ENCODE measurements at places on chromosomes 13 and 19. TPM values are rescaled to one million over a fixed set of nuclear protein-coding genes. Genes with fewer than 3 reads are reported as not detected.

Gene RAX2
- total RNA-seq, result not detected

Gene LRRC25
- total RNA-seq, result 87.5 TPM

DNA sequence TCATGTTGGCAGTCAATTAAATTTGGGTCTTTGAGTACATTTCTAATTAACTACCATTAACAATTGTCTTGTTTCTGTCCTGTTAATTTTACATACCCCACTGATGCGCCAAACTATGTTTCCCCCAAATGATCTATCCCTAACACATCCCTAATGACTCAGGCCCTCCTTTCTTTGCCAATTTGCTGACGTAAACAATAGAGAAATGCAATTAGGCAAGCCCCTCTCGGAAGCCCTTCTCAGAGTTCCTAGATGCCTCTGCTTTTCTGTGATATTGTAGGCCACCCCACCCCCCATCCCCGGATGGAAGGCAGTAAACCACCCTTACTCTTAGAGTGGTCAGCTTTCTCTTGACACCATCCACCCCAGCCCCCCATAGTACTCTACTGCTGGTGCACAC is 74.2 kb downstream of the FLT1 start:
- no peak overlapping the region for H3K27ac ChIP-seq
- DNase-seq, result no peak
- no peaks in the 10 kb centered on the region for H3K27me3 ChIP-seq
- peaks cover 25% of the 10 kb centered on the region for H3K4me1 ChIP-seq
- H3K36me3 ChIP-seq, result no peaks in the 10 kb centered on the region
- H3K4me3 ChIP-seq, result no peak overlapping the region

Gene ZFR2
- total RNA-seq, result 0.92 TPM

- H3K4me3 ChIP-seq, result no peak overlapping the region
- no peak for DNase-seq
- no peak overlapping the region for H3K27ac ChIP-seq
- H3K4me1 ChIP-seq, result peaks cover 27% of the 10 kb centered on the region
Observed at GRCh38 chr19:15422296-15423075, 3.7 kb upstream of the AKAP8L start.

Gene TUBA3C
- not detected for total RNA-seq

GRCh38 chr19:57305056-57305455 is 15.2 kb upstream of the ZNF543 start:
- no peaks in the 10 kb centered on the region for H3K4me1 ChIP-seq
- H3K27ac ChIP-seq, result no peak overlapping the region
- no peak for DNase-seq
- no peak overlapping the region for H3K4me3 ChIP-seq

Gene ZNF587
- total RNA-seq, result 39.5 TPM

DNA sequence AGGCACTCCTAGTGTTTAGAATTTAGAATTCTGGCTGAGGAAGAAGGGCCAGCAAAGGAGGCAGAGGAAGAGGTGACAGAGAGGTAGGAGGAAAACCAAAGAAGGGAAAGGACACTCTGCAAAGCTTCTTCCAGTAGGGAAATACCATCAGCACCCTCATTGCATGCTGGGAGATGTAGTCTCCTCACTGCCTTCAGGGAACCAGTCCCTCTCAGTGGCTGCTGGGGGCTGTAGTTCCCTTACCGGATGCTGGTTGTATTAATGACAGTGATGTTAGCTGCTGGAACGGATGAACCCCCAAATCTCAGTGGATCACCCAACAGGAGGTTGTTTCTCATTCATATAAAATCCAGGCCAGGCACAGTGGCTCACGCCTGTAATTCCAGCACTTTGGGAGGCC is 10.1 kb downstream of the GRIN2D start:
- H3K4me3 ChIP-seq, result no peak overlapping the region
- H3K4me1 ChIP-seq, result peaks cover 26% of the 10 kb centered on the region
- no peaks in the 10 kb centered on the region for H3K36me3 ChIP-seq
- peaks cover 9% of the 10 kb centered on the region for H3K27me3 ChIP-seq

GRCh38 chr13:27450921-27451471 is 632 bp upstream of the MTIF3 start:
- H3K36me3 ChIP-seq, result no peaks in the 10 kb centered on the region
- peak overlapping the region; percentile 100 for H3K27ac ChIP-seq
- peak; percentile 92 for DNase-seq
- H3K4me1 ChIP-seq, result peaks cover 65% of the 10 kb centered on the region

Gene NCLN
- total RNA-seq, result 57.5 TPM

DNA sequence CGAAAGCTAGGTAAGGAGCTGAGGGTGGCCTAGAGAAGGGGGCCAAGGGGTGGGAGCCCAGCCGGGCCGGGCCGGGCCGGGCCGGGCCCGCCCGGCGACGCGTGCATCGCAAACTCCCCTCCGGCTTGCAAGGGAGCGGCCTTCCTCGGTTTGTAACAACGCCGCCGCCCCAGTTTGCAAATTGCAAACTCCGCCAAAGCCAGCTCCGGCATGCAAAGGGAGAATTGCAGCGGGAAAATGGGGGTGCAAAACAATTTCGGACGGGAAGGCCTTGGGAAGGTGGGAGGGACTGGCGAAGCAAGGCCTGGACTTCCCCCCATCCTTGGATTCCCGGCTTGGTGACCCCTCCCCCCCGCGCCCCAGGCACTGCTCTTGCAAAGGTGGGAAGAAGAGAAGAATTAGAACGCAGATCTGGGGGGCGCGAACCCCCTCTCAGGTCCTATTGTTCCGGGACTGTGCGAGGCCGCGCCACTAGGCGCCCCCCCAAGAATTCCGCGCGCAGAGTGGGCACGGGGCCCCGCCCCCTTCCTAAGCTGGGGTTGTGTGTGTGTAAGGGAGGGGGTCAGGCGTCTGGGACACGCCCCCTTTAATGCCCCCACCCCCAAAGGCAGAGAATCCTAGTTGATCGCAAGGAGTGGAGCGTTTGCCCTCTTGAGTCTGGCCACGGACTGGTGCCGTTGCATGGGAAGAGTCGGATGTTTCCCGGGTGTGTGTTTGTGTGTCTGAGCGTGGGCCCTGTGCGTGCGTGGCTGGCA is 926 bp downstream of the PRR12 start:
- no peaks in the 10 kb centered on the region for H3K27me3 ChIP-seq
- H3K4me3 ChIP-seq, result peak overlapping the region; percentile 92
- peak; percentile 89 for DNase-seq
- peak overlapping the region; percentile 96 for H3K27ac ChIP-seq
- H3K4me1 ChIP-seq, result peaks cover 63% of the 10 kb centered on the region
- peaks cover 31% of the 10 kb centered on the region for H3K36me3 ChIP-seq

- no peak overlapping the region for H3K27ac ChIP-seq
- H3K36me3 ChIP-seq, result no peaks in the 10 kb centered on the region
- H3K4me1 ChIP-seq, result no peaks in the 10 kb centered on the region
- no peaks in the 10 kb centered on the region for H3K27me3 ChIP-seq
Observed at GRCh38 chr19:30873003-30873402, 476.2 kb downstream of the TSHZ3 start.

GRCh38 chr19:45146251-45146650 is 14.5 kb downstream of the NKPD1 start:
- peaks cover 47% of the 10 kb centered on the region for H3K36me3 ChIP-seq
- H3K27ac ChIP-seq, result no peak overlapping the region
- DNase-seq, result no peak

- H3K36me3 ChIP-seq, result no peaks in the 10 kb centered on the region
- H3K27ac ChIP-seq, result peak overlapping the region; percentile 80
- peaks cover 18% of the 10 kb centered on the region for H3K4me1 ChIP-seq
- DNase-seq, result peak; percentile 83
Observed at GRCh38 chr19:18161636-18162002, 8.7 kb downstream of the PIK3R2 start.

GRCh38 chr19:3516675-3517207 is 10.6 kb downstream of the FZR1 start:
- no peak for DNase-seq
- no peak overlapping the region for H3K27ac ChIP-seq
- H3K27me3 ChIP-seq, result no peaks in the 10 kb centered on the region
- no peaks in the 10 kb centered on the region for H3K36me3 ChIP-seq

DNA sequence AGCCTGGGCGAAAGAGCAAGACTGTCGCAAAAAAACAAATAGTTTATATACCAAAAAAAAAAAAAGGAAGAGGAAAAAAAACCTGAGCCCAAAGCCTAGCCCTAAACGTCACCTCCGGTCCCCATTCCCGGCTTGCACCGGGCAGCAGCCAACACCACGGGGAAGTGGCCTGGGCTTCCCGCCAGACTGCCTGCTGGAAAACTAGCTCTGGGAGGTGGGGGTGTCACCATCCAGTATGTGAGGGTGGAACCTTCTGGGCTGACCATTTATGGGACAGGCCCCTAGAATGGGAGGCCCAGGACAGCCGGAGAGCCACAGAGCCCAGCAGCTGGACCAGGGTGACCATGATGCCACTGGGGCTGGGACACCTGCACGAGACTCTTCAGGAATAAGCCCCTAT is 37.3 kb downstream of the IL12RB1 start:
- DNase-seq, result peak; percentile 84
- peaks cover 49% of the 10 kb centered on the region for H3K4me1 ChIP-seq
- peaks cover 8% of the 10 kb centered on the region for H3K27me3 ChIP-seq

Gene ADGRE3
- 3.7 TPM for total RNA-seq

GRCh38 chr13:59112221-59112718 is 1051.5 kb downstream of the DIAPH3 start:
- no peaks in the 10 kb centered on the region for H3K4me1 ChIP-seq
- H3K4me3 ChIP-seq, result no peak overlapping the region
- no peaks in the 10 kb centered on the region for H3K27me3 ChIP-seq
- DNase-seq, result no peak
- no peaks in the 10 kb centered on the region for H3K36me3 ChIP-seq

Gene KCNN1
- total RNA-seq, result not detected

Gene KLK6
- total RNA-seq, result 2.2 TPM

Gene STAP2
- total RNA-seq, result 5.1 TPM

- DNase-seq, result no peak
- H3K4me3 ChIP-seq, result no peak overlapping the region
- H3K4me1 ChIP-seq, result no peaks in the 10 kb centered on the region
- H3K27ac ChIP-seq, result no peak overlapping the region
- H3K36me3 ChIP-seq, result no peaks in the 10 kb centered on the region
- H3K27me3 ChIP-seq, result no peaks in the 10 kb centered on the region
Observed at GRCh38 chr13:85411591-85411990, 387.6 kb downstream of the SLITRK6 start.

Data from spleen (tissue), 13 donors.